ENCODE measurements at places on chromosomes 12 and 14.

DNA sequence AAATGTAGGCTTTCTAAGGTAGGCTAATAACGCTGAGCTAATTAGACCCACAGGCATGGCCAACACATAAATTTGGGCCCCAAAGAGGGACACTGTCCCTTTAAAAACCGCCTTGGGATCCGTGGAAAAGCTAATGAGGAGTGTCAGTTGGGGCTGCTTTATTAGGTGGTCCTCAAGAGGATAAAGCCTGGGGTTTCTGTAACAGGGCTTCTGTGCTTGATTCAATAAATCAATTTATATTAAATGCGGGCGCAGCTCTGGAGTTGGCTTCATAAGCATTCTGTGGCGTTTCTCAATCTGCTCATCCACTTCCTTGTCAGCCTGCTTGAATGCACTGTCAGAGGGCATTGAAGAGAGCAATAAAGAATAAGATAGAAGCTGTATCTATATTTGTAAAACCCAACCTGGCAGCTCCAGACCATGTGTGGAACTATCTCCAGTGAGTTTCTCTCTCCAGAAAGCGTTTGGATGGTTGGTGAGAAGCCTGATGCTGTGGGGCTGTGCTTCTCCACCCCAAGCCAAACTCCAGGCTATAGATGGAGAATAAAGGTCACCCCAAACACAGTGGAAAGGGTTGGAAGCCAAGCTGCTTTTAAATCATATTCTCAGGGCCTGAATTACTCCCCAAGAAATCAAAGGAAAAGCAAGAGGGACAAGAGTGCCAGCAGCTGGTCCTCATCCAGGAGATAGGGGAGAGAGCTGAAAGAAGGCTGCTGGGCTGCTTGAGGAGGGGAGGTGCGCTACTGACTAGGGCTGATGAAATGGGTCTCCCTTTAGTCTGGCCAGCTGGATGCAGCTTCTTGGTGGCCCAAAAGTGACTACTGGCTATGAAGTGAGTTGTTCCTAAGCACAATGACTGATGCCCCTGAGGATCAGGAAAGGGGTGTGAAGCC is 222.0 kb downstream of the PPM1H start:
- DNase-seq = no peak

DNA sequence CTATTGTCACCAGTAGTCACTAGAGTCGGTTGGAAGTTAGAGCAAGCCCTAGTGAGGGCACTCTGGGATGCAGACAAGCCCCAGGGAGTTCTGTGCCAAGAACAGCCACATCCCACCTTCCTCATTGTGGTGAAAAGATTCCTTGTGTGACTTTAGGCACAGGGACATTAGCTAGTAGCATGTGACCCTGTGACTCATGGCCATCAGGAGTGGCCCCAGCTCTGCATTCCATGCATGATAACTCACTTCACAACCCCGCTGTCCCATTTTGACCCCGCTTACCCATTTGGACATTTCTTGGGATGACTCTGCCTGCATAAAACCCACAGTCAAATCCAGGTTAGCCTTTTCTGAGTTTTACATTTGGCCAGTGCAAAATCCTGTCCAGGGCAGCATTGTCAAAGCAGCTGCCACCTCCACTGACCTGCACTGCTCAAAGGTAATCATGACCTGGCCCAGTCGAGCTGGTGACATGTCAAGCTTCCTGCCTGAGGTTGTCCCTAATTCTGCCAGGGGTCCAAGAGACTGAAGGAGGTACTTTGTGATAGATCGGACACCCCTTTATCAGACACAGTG is 430.5 kb downstream of the DPF3 start:
- DNase-seq = no peak

DNA sequence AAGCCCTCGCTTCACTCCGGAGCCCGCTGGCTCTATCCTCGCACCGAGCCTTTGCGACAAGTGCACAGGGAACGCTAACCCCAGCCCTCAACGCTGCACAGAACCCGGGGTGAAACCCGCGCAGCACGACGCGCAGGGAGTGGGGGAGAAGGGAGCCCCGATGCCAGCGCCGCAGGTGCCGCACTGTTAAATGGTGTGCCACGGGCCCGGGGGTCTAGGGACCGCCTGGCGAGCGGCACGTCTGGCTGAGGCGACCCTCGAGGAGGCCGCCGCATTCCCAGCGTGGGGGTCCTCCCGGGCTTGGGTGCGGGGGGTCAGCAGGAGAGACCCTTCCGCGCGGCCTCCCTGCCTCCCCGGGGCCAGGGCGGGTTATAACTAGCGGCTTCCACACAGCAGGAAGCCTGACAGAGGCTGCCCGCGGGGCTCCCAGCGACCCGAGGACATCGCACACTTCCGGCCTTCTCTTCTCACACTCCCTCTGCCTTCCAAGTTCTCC is 23.8 kb upstream of the LRTM2 start:
- DNase-seq = no peak

DNA sequence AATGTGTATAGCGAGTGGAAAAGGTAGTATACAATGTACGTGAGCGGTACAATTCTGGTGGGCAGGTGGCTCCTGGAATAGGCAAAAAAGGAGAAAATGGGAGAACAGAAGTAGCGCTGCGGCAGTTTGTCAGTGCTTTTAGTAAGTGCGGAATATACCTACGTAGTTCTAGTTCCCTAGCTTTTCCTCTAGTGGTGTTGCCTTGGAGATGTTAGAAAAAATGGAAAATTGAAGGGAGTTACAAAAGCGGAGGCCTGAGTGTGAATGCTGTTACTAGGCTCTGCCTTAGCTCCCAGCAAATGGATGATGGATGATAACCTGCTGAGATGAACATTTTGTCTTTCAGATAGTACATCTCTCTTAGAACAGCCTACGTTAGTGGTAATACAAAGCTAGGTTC is 1.1 kb downstream of the TTC8 start:
- DNase-seq = no peak

- no peak for DNase-seq
Measured at GRCh38 chr12:119630962-119631550, 36.9 kb upstream of the PRKAB1 start.

DNA sequence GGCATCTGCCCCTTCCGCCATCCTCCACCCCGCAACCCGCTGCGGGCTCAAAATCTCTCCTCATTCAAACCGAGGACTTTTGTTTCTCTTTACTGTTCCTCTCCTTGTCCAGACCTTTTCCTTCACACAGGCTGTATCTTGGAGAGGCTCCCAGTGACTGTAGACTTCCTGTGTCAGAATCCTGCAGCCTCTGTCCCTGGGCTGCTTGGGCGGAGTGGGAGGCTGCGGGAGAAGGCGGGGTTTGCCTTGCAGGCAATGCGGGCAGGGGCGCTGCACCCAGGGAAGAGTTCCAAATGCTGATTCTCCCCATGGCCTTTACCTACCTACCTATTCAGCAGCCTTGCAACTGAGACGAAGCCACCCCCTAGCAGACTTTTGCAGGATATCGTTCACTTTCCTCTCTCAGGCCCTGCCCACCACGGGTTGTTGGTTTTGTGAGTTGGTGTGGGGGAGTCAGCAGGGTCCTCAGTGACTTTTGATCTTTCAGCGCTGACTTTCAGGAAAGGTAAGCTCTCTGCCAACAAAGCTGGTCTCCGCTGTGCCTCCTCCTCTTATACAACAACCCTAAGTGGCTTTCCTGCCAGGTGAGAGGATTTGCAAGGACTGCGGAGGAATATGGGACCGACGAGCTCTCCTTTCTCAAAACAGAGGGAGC is 79.0 kb upstream of the KCNA1 start:
- DNase-seq = no peak

- DNase-seq = no peak
Measured at GRCh38 chr12:627863-628741, 35.1 kb downstream of the NINJ2 start.
